HS-27A (cell line): ENCODE measurements at places on chromosomes 5 and 9.

- DNase-seq, result no peak
Observed at GRCh38 chr5:176740702-176741496, 69.5 kb upstream of the UNC5A start.

GRCh38 chr5:14025569-14026286, 81.2 kb upstream of the DNAH5 start:
- DNase-seq, result no peak

GRCh38 chr5:148937239-148937638, 110.8 kb downstream of the ADRB2 start:
- no peak for DNase-seq

GRCh38 chr9:130137641-130138081, 34.5 kb upstream of the NCS1 start:
- DNase-seq, result no peak

- no peak for DNase-seq
Observed at GRCh38 chr9:82829818-82830217, 233.1 kb downstream of the RASEF start.

DNA sequence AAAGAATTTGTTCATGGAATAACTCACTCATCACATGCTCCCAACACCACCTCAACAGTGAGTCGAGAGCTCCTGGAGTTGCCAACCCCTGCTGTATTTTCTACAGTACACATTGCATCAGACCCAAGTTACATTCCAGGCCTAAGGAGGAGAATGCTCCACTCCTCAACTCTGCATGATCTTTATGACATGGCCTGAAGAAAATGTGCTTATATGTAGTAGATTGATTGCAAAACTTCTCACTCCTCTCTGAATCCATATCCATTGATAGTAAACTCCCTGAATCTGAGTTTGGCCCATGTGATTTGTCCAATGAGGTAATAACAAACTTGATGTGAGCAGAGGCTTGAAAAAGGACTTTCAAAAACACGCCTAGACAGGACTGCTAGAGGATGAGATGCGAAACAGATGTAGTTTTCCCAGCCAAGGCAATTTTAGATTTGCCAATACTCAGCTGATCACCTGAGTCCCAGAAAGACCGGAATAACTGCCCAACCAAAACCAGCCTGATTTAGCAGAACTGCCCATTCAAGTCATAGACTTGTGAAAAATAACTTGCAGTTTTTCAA, 29.0 kb upstream of the PAPPA start:
- DNase-seq, result no peak

DNA sequence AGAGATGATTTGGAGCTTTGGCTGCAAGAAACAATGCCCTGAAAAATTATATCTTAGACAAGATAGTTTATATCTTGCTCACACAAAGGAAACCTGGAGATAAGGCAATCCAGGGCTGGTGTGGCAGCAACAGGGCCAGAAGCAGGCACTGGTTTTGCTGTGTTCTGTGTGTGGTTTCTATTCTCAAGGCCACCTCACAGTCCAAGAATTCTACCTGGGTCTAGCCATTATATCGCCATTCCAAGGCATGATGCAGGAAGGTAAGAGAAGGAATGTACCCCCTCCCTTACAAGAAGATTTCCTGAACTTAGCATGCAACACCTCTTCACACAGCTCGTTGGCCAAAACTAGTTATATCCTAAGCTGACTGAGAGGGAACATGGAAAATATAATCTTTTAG, 74.5 kb upstream of the MEGF10 start:
- DNase-seq, result no peak

DNA sequence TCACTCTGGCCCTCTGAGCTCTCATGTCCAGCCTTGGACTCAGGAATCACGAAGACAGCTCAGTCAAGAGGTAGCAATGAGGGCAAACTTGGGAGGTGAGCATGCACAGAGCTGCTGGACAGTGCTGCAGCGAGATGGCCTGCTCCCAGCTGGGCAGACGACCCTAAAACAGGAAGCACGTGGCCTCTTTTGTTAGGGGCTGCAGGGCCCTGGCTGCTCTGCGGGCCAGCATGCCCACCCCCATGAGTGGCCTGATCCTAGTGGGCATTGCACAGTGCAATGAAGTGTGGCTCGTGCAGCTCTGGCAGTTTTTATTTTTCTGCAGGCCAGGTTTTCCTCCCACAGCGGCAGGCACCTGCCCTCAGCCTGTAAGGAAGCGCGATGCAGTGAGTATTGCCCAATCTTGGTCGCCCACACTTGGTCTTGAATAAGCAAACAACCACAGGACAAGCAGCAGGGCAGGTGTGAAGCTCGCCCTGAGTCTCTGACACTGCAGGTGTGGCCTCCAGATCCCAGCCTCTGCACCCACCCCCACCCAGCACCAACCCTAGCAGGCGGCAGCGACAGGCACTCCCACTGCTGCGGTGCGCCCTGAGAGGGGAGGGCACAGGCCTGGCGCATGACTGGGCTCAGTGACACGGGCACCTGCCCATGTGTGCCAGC, 60.8 kb downstream of the SEMA4D start:
- no peak for DNase-seq

DNA sequence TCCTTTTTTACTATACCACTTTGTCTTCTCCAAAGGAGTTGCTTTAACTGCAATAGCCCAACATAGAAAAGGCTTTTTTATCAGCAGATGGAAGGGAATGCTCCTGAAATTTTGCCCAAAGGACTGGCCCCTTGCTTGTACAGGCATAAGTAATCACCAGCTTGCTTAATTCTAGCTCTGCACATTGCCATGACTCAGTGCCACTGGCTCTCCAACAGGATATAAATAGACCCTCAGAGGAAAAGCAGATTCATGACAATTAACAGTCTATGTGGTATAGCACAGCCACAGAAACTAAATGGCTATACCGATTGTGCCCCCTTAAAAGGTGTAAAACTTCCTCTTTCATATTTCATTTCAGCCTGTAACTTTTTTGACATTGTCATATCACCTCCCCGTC, 227.0 kb downstream of the ZNF608 start:
- DNase-seq, result no peak

DNA sequence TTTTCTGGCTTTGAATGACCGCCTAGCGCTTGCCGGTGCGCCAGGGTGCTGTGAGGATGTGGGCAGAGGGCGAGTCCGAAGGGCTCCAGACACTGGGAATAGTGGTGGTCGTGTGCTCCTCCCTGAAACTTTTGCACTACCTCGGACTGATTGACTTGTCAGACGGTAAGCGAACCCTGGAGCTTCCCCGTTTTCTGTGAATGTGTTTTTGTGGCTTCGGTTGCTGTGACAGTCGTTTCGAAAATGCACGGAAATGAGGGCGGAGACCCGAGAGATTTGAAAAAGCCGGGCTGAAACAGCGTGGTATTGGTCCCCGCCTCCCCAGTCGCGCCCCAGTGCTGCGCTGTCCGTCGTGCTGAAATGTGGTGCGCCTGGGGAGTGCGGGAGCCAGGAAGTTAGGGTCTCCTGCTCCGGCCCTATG, 102.5 kb upstream of the GABRP start:
- no peak for DNase-seq

DNA sequence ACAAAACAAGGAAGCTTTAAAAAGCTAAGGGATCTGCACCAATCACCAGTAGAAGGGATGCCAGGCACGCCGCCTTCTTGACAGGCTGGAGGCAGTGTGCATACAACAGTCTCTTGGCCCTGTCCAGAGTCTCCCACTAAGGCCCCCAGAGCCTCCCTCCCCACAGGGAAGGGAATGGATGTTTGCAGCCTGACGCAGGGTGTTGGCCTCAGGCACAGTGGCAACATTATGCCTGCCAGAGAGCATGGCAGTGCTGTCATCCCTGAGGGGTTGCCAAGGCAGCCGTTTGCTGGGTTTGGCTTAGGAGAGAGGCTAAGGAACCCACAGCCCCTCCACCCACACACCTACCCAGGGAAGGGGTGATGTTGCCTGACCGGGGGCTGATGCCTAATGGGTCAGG, 4.8 kb downstream of the HBEGF start:
- DNase-seq, result no peak

GRCh38 chr9:130118841-130119518, 53.2 kb upstream of the NCS1 start:
- no peak for DNase-seq

- no peak for DNase-seq
Observed at GRCh38 chr9:109981091-109981490, 201.1 kb downstream of the PALM2AKAP2 start.

- DNase-seq, result no peak
Observed at GRCh38 chr9:124302921-124303320, 45.2 kb downstream of the NEK6 start.

- no peak for DNase-seq
Observed at GRCh38 chr5:124706051-124706450, 40.4 kb downstream of the ZNF608 start.

GRCh38 chr9:116002624-116003023, 151.0 kb upstream of the PAPPA start:
- DNase-seq, result no peak

GRCh38 chr5:78345485-78345884, 14.9 kb upstream of the SCAMP1 start:
- no peak for DNase-seq

DNA sequence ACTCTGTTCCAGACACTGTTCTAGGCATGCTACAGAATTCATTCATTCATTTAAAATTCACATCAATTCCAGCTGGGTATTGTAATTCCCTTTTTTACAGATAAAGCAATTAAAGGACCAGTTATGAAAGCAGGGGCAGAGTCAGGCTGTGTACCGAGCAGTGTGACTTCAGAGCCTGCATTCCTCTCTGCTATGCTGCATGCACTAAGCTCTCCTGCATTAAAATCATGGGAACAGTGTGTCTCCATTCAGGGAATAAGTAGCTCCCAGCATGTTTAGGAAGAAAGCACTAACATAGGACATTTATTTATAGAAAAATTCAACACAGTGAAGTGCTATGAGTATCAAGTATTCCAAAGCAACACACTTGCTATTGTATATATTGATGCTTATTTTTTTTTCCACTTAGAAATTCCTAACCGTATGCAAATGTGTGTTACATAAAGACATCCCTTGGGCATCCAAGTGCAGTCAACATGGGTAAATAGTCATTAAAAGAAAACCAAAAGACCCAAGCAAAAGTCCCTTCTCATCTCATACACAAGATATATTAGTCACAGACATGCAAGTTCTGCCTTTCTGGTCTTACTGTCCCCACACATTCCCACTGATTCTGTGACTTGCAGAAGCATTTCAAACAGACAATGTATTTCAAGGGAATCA, 173.7 kb downstream of the GABRB2 start:
- no peak for DNase-seq

- peak; percentile 50 for DNase-seq
Observed at GRCh38 chr5:78594610-78595457, 53.7 kb downstream of the LHFPL2 start.
